ENCODE measurements at places on chromosomes 13 and 19. TPM values are rescaled to one million over a fixed set of nuclear protein-coding genes. Genes with fewer than 3 reads are reported as not detected.

Gene ZNF628
- total RNA-seq: 8.0 TPM

Gene NOVA2
- not detected for total RNA-seq

DNA sequence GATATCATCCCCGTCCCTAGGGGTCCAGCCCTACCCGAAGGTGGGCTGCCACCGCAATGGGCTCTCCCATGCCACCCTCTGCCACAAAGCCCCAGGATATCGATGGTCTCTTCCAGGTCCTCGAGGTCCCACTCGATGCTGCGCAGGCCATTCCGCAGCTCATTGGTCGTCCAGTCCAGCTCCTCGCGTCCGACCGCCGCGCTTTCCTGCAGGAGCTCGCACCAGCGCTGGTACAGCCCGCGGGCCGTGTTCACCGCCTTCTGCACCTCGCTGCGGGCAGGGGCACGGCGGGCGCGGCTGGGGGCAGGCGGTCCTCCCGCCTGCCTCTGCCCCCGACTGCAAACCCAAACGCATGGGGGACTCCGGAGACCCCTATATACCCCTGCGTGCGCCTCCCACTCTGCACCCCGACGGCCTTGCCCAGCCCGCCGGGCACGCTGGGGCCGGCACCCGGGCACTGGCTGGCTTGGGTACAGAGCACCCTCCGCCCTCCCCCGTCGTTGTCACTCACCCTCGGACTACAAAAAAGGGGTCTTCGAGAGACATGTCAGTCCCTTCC is 468 bp downstream of the STX10 start:
- DNase-seq: no peak
- H3K36me3 ChIP-seq: peaks cover 15% of the 10 kb centered on the region
- no peaks in the 10 kb centered on the region for H3K27me3 ChIP-seq
- peaks cover 44% of the 10 kb centered on the region for H3K4me1 ChIP-seq

DNA sequence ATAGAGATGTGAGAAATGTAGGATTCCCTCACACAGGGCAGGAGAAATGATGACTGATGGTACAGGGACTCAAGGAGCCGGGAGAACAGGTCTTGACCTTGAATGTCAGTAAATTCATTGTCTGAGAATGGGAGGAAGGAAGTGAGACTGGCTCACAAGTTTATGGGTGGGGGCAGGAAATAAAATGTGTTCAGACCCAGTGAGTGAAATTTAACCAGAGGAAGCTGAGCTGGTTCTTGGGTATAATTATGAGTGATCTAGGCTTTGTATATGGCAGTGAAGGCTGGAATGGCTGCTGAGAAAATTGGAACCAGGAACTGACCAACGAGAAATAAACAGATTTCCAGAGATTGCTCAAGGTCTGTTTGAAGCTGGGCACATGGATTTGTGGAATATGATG is 6.3 kb upstream of the IGSF23 start:
- DNase-seq: no peak
- no peaks in the 10 kb centered on the region for H3K36me3 ChIP-seq
- peaks cover 22% of the 10 kb centered on the region for H3K4me1 ChIP-seq
- peak overlapping the region; percentile 3 for H3K4me3 ChIP-seq
- peaks cover 4% of the 10 kb centered on the region for H3K27me3 ChIP-seq

GRCh38 chr19:49006905-49007304 is 10.0 kb downstream of the LHB start:
- no peaks in the 10 kb centered on the region for H3K4me1 ChIP-seq
- no peak for DNase-seq
- no peak overlapping the region for H3K27ac ChIP-seq
- no peak overlapping the region for H3K4me3 ChIP-seq
- H3K27me3 ChIP-seq: no peaks in the 10 kb centered on the region

Gene COX6B2
- not detected for total RNA-seq

Gene LAIR2
- 48.0 TPM for total RNA-seq

Gene SKA3
- total RNA-seq: 18.1 TPM

DNA sequence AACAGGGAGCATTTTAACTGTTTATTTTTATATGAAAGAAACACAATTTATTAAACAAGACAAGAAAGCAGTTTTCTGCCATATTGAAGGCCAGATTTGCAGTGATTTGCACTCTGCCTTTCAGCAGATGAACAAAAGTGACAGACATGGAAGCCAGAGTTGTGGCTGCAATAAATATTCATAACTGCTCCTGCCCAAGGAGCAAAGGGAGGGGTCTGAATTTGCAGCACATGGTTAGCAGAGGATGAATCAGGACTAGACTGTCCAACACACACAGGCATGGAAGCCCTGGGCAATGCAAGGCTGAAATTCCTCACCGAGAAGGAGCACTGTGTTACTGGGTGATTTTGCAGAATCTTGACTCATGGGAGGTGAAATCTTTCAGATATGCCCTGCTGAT is 418.2 kb downstream of the DCT start:
- H3K27ac ChIP-seq: no peak overlapping the region
- no peak for DNase-seq
- no peaks in the 10 kb centered on the region for H3K27me3 ChIP-seq
- no peak overlapping the region for H3K4me3 ChIP-seq

DNA sequence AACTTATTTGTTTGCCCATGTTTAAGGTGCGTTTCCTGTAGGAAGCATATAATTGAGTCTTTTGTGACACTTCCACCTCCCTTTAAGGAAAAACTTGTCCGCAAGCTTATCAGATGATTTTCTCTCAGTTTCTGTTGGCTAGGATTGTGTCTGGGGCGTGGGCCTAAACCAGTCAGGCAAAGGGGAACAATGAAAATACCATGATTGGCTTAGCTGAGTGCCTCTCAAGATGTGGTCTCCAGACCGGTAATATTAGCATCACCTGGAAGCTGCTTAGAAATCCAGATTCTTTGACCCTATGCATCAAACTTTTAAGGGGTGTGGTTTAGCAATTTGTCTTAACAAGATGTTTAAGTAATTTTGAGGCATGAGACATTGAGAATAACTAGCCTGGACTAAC is 20.0 kb downstream of the SLAIN1 start:
- H3K27ac ChIP-seq: no peak overlapping the region
- H3K4me1 ChIP-seq: peaks cover 15% of the 10 kb centered on the region

GRCh38 chr13:43129066-43129465 is 105.7 kb downstream of the DNAJC15 start:
- H3K27ac ChIP-seq: no peak overlapping the region
- H3K27me3 ChIP-seq: peaks cover 4% of the 10 kb centered on the region
- no peaks in the 10 kb centered on the region for H3K36me3 ChIP-seq
- DNase-seq: no peak
- no peak overlapping the region for H3K4me3 ChIP-seq

Gene IGFL2
- not detected for total RNA-seq

DNA sequence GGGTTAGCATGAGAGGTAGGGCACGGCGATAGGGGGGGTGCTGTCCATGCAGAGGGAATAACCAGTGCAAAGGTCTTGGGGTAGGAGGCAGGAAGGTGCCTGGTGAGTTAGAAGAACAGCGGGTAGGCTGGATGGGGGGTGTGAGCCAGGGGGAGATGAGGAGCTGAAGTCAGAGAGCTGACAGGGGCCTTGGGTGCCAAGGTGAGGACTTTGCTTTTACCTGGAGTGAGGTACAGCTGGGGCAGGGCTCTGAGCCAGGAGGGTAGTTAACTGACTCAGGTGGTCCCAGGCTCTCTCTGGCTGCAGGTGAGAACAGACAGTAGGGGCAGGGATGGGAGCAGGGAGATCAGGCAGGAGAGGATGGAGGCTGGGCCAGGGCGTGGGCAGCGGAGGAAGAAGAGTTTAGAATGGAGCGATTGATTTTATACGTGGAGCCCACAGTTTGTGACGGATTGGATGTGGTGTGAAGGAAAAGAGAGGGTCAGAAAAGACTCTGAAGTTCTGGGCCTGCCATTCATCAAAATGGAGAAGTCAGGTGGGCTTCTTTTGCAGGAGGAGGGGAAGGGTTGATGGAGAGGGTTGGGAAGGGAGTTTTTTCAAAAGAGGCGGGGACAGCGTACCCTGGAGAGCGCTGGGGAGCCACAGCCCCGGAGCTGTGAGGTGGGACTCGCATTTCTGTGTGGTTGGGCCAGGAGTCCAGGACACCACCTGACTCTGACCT is 1.2 kb upstream of the GRAMD1A start:
- peaks cover 55% of the 10 kb centered on the region for H3K4me1 ChIP-seq
- H3K36me3 ChIP-seq: peaks cover 6% of the 10 kb centered on the region
- H3K27ac ChIP-seq: peak overlapping the region; percentile 76
- peak overlapping the region; percentile 78 for H3K4me3 ChIP-seq

GRCh38 chr19:51375504-51376221 is 3.2 kb upstream of the NKG7 start:
- peak; percentile 91 for DNase-seq
- H3K4me1 ChIP-seq: peaks cover 66% of the 10 kb centered on the region
- peaks cover 8% of the 10 kb centered on the region for H3K36me3 ChIP-seq
- peak overlapping the region; percentile 100 for H3K4me3 ChIP-seq

DNA sequence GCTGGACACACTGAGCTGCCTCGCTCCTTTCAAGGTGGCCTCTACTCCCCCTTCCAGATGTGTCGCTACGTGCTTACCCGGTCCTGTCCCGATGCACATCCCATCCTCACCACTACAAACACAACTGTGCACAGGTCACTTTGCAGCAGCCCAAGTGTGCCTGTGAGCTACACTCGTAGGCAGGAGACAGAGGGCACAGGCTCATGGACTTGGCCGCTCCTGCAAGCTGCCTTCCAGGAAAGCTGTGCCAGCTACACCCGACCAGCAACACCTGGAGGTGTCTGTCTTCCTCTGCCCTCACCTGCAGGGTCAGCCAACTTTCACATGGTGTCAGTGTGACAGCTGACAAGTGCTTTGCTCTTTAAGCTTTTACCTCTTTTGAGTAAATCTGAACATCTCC is 15.4 kb downstream of the CARS2 start:
- no peak overlapping the region for H3K4me3 ChIP-seq
- H3K4me1 ChIP-seq: no peaks in the 10 kb centered on the region
- H3K27ac ChIP-seq: no peak overlapping the region
- DNase-seq: no peak
- no peaks in the 10 kb centered on the region for H3K27me3 ChIP-seq

DNA sequence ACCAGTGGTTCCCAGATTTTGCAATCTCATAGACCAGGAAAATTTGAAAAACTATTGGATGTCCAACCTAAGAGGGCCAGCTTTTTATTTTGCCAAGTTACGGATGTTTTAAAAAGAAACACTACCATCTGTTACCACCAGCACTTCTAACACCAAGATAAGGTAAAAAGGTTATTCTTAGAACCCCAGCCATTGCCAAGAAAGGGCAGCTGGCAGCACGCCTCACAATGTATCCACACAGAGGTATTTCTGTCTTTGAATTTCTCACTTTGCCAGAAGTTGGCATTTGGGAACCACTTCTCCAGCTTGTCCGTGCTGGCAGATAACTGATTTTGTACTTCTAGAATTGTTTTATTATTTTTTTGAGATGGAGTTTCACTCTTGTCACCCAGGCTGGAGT is 28.7 kb downstream of the CAPN12 start:
- peaks cover 8% of the 10 kb centered on the region for H3K36me3 ChIP-seq
- DNase-seq: no peak
- no peak overlapping the region for H3K4me3 ChIP-seq
- H3K4me1 ChIP-seq: peaks cover 3% of the 10 kb centered on the region
- no peak overlapping the region for H3K27ac ChIP-seq
- H3K27me3 ChIP-seq: no peaks in the 10 kb centered on the region

DNA sequence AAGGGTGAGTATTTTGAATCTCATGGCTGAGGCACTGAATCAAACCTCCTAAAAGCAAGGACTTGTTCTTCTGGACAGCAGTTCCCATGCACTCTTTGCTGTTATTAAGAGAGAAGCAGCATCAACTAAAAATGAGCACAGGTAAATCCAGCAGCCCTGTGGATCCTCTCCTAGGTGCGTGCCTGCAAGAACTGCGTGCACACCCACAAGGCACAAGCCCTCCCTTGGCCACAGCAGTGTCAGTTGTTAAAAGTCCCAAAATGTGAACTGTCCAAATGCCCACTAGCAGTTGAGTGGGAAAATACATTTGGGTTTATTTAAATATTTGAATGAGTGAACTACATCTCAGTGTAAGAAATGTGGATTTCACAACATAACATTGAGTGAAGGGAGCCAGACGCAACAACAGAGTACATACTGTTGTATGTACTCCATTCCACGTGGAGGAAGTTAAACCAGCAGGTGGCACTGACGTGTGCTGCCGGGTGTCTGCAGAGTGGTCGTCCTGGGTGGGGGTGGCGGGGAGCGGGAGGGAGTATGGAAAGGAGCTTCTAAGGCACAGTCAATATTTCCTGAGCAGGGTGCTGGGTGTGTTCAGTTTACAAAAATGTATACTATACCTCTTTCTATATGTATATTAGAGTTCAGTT is 266.4 kb downstream of the NALCN start:
- no peak overlapping the region for H3K4me3 ChIP-seq
- H3K4me1 ChIP-seq: no peaks in the 10 kb centered on the region
- H3K27ac ChIP-seq: no peak overlapping the region

Gene ERICH6B
- not detected for total RNA-seq

Gene KIR3DL2
- 10.3 TPM for total RNA-seq

DNA sequence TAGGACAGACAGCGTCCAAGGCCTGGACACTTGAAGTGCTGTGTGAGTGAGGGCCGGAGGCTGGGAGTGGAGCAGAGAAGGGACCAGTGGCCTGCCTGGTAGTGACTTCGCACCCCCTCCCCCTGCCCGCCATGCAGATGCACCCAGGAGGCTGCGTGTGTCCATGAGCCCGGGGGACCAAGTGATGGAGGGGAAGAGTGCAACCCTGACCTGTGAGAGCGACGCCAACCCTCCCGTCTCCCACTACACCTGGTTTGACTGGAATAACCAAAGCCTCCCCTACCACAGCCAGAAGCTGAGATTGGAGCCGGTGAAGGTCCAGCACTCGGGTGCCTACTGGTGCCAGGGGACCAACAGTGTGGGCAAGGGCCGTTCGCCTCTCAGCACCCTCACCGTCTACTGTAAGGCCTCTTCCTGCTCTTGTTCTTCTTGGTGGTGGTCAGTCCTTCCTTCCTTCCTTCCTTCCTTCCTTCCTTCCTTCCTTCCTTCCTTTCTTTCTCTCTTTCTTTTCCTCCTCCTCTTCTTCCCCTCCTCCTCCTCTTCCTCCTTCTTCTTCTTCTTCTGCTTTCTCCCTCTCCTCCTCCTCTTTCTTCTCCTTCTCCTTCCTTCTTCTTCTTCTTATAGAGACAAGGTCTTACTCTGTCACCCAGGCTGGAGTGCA is 6.0 kb upstream of the FFAR1 start:
- no peaks in the 10 kb centered on the region for H3K36me3 ChIP-seq
- peak overlapping the region; percentile 29 for H3K27ac ChIP-seq
- H3K4me3 ChIP-seq: no peak overlapping the region
- DNase-seq: peak; percentile 55
- peaks cover 15% of the 10 kb centered on the region for H3K27me3 ChIP-seq

GRCh38 chr13:28250542-28250941 is 112.2 kb downstream of the PAN3 start:
- no peak overlapping the region for H3K27ac ChIP-seq
- no peak for DNase-seq
- H3K27me3 ChIP-seq: no peaks in the 10 kb centered on the region
- H3K4me3 ChIP-seq: no peak overlapping the region
- H3K36me3 ChIP-seq: peaks cover 23% of the 10 kb centered on the region

DNA sequence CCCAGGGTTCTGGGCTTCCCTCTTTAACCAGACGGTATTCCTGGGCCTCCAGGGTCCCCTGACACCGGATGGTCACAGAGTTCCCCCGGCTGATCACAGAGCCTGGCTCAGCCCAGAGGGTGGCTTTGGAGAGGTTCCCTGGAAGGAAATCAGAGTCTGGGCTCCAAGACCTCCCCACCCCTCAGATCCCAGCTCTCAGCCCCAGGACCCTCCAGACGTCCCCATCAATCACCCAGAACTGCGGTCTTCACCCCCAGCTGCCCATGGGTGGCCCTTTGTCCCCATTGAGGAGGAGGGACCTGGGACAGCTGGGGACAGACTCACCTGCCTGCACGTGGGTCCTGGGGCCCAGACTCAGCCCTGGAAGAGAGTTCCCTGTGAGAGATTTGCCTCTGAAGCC is 955 bp downstream of the LILRA5 start:
- peaks cover 19% of the 10 kb centered on the region for H3K27me3 ChIP-seq
- no peaks in the 10 kb centered on the region for H3K4me1 ChIP-seq
- H3K36me3 ChIP-seq: no peaks in the 10 kb centered on the region
- no peak for DNase-seq
- no peak overlapping the region for H3K4me3 ChIP-seq

Measured in natural killer cell treated with Interleukin-12 subunit alpha and Interleukin-12 subunit beta and Interleukin-15 and Interleukin-18, amount 100 ng/mL, for 72 hours (primary cell).